ENCODE measurements at places on chromosomes 5 and 9.

GRCh38 chr5:166369807-166370206, 1921.6 kb upstream of the WWC1 start:
- no peak for DNase-seq

DNA sequence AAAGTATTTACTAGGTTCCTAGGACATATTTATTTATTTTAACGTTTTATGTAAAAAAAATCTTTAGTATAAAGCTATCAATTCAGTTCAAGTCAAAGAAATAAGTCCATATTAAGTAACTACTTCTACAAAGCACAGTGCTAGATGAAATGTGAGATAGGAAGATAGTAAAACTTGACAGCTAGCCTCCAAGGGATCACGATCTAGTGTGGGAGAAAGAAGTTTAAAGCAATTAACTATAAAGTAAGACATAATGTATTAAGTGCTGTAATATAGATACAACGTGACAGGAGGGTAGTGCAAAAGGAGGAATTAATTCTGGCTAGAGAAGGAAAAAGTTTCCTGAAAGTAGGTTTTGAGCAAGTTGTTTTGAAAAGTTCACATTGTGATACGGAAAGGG, 134.9 kb downstream of the ST8SIA4 start:
- no peak for DNase-seq

DNA sequence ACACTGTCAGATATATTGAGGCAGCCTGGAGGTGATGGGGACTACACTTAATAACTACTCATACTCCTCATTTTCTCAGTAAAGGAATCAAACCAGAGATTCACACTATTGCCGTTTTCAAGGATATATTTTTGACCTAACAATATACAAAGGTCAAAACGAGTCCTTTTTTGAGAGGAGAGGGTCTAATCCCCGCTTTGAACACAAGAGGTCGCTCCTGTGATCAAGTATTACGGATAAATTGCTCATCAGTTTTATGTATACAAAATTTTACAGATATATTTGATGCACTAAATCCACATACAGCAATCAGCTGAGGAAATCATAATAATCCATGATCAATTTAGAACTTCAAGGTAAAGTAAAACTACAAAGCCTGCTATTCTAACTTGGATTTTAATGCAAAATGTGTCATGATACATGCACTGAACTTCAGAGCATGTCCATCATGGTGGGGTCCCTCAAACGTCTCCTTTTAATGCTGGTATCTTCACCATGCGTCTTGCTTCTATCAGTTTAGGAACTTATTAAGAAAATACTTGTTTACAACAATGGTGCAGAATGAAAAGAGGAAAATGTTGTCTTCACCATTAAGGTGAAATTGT, 2.5 kb upstream of the ISL1 start:
- peak; percentile 73 for DNase-seq

- no peak for DNase-seq
Measured at GRCh38 chr9:547314-547713, 294.2 kb upstream of the DMRT1 start.

DNA sequence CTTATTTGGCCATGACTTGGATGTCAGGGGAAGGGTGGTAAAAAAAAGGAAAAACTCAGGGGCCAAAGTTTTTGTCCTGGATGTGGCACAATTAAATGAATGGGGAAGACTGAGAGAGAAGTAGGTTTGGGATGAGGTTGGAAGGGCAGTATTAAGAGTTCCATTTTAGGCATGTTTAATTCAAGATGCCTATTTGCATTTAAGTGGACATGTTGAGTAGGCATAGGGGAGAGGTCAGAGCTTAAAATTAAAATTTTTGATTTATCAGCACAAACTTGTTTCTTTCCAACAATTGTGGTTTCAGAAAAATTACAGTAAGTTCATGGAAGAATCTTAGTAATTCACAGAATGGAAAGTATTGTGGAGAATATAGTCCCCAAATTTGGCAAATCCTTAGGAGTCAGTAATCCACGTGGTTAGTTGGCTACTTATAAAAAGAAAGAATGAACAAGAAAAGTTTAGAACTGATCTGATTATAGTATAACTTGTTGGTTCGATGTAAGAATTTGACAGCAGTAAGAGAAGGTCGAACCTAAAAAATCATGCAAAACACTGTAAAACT, 265.9 kb downstream of the SAXO1 start:
- DNase-seq, result no peak

DNA sequence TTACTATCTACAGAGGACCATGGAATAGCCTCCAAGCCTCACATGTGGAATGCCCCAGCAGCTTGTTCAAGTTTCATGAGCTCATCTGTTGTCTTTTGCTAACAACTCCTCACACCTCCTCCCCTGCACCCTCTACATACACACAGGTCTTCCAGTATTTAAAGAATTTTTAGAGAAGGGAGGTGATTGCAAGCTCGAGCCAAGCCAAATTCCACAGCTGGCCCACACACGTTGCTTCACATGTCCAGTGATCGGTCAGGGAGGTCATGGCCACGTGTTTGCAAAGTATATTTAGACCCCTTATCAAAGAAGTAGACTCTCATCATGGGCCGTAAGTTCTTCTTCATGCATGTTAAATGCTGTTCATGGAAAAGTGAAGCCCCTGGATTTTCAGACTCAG, 281.7 kb downstream of the OSTF1 start:
- no peak for DNase-seq

DNA sequence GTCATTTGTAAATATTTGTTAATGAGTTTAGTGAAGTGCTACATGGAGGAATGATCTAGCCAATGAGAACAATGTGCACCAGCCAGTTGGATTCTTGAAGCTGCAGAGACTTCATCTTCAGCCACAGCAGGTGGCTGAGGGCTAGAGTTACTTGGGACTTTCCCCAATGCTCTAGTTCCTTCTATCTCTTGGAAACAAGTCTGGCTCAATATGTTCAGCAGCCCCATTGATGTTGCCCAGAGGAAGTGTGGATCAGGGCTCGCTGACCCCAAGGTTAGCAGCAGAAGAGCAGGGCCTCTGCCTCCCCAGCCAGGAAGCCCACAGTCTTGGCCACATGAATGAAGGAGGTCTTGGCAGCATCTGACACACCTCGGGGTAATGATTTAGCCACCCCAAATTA, 117.5 kb downstream of the SLC1A3 start:
- peak; percentile 5 for DNase-seq

GRCh38 chr5:14826714-14827113, 44.9 kb downstream of the ANKH start:
- DNase-seq, result no peak

DNA sequence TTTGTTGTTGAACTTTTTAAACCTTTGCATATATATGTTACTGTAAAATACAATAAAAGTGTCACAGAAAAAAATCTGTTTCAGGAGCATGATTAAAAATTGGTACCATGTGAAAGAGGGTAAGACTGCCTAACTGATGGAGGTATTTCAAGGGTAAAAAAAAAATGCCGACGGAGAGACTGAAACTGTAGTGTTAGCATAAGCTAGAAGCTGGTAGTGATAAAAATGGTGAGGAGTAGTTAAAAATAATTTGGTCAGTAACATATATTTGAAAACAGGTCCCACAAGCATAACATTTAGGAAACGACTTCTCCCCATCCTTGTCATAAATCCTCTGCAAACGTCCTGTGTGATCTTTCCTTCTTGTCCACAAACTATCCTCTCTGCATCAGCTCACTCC, 64.7 kb downstream of the MEF2C start:
- DNase-seq, result no peak

DNA sequence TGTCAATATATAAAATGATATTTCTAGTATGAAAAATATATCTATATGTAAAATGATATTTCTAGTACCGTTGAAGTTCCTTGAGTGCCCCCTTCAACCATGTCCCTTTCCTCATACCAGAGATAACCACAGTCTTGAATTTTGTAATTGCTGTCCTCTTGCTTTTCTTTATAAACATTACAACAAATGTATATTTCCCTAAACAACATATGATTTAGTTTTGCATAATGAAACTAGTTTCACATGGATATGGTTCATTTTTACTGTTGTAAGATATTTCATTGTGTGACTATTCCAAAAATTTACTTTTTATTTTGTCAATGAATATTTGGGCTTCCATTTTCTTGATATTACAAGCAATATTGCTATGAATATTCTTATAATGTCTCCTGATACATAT, 14.0 kb downstream of the NLN start:
- DNase-seq, result no peak

- no peak for DNase-seq
Measured at GRCh38 chr9:104078596-104078995, 15.5 kb upstream of the SMC2 start.

- DNase-seq, result no peak
Measured at GRCh38 chr5:17436761-17437221, 61.2 kb upstream of the TAF11L2 start.

- DNase-seq, result no peak
Measured at GRCh38 chr5:74258314-74258665, 382.2 kb downstream of the ENC1 start.

GRCh38 chr9:15697446-15697851, 144.6 kb downstream of the CCDC171 start:
- no peak for DNase-seq

- peak; percentile 58 for DNase-seq
Measured at GRCh38 chr5:138542180-138542955, 668 bp downstream of the ETF1 start.

GRCh38 chr5:144102979-144103378, 67.5 kb downstream of the YIPF5 start:
- DNase-seq, result no peak

DNA sequence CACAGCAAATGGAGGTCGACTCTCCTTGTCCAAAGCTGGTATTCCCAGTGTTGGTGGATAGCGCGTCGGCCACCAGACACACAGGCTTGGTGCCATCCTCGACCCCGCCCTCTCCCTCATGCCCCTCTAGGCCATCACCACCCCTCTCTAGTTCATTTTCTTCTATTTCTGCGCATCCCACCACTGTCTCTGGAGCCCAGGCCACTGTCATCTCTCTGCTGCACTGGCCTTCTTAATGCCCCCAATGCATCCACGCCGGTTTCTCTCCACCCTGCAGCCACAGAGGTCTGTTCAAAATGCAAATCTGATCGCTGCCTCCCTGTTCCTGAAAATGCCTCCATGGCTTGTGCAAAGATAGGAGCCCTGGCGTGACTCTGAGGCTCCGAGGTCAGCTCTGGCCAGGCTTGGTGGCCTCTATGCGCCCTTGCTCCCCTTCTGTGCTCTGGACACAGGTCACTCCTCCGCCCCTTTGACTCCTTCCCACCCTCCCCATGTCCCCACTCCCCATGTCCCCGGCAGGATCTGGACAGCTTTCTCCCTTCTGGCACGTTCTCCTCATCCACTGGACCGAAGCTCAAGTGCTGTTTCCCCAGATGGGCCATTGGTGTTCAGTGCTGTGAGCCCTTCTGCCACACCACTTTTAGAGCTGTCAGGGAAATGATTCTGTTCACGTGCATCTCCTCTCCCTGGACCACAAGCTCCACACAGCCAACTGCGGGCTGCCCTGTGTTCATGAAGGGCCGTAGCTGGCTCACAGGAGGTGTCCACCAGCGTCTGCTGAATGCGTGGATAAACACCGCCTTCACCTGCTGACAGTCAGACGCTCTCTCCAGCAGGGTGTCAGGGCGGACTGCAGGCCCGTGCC, 59.5 kb upstream of the RNF130 start:
- DNase-seq, result no peak

DNA sequence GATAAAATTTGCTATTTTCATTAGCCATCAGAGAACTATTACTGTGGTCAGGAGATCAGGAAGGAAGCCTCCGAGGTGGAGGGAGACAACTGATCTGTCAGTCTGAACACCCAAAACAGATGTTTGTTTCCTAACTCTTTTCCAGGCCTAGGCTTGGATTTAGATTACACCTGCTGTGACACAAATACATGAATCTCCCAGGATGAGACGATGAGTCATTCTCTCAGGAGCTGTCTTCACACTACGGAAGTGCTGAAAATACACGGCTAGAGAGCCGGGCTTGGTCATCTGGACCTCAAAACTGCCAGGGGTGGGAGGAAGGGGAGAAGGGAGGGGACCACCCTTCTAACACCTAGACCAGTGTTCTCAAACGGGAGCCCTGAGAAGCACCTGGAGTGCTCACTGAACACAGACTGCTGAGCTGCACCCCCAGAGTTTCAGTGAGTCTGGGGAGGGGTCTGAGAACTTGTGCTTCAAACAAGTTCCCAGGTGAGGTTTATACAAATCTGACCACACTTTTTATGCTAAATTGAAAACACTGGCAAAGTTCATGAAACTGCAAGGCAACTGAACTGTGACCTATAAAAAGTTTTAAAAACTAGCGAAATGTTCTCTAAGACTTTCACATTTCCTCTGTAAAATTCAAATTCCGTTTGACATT, 80.3 kb upstream of the EQTN start:
- peak; percentile 81 for DNase-seq

DNA sequence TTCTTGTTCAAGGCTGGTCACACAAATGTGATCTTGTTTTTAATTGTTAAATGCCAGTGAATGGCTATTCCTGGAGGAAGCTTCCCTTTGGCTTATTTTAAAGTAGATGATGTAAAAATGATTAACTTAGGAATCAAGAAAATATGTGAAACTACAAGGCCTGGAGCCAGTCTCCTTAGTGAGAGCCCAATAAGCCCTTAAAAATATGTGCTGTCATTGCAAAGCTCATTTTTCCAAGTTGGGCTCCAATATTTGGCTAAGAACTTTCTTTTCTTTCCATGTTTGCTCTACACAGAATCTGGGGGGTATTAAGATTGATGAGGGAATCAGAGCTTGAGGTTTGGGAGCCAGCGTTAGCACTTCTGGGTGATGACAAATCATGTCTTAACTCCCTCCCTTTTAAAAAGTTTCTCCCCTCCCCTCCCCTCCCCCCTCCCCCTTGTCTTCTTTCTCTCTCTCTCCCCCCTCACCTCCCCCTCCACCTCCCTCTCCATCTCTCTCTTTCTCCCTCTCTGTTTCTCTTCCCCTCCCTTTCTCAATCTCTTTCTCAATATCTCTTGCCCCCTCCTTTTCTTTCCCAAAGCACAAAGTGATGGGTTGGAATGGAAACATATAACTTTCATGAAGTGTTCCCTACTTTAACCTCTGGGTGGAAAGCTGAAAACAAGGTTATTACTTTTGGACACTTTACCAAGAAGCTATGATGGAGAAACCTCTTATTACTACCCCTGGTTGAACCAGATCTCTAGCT, 86.0 kb downstream of the FBXL7 start:
- DNase-seq, result no peak

DNA sequence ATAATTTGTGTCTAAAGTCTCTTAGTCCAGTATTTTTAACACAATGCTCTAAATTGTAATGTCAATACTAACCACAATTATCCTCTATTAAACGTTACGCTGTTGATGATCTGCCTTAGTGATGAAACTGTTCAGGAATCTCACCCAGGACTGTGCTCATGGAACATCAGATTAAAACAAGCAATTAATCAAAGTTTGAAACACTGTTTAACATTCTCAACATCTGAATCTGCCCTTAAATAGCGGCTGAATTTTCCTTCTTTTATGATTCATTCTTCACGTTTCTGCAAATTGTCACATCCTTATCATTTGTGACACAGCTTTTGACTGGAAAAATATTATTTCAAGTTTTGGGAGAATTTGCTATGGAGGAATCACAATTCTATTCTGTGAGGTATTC, 113.8 kb downstream of the MARCHF11 start:
- no peak for DNase-seq

- no peak for DNase-seq
Measured at GRCh38 chr5:157518963-157519362, 56.6 kb downstream of the ADAM19 start.

- DNase-seq, result no peak
Measured at GRCh38 chr5:32505756-32506155, 61.2 kb upstream of the ZFR start.

GRCh38 chr9:131739133-131739958, 530 bp downstream of the RAPGEF1 start:
- DNase-seq, result peak; percentile 78

All from DMS53 (cell line).